ENCODE measurements at places on chromosomes 12 and 14.

DNA sequence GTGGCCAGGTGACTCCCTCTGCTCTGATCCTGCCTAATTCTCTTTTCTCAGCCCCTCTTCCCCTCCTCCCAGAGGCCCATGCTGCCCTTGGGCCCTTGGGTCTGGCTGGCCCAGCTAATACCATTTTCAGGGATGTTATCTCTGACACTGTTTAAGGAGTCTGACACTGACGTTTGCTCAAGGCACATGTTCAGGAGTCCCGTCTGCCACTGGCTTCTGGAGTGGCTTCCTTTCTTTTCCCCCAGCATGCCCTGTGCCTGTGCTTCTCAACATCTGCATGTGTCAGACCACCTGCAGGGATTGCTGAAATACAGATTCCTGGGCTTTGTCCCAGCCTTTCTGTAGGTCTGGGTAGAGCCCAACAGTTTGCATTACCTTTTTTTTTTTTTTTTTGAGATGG lies 128.9 kb downstream of the BCL11B start:
- DNase-seq, result no peak

DNA sequence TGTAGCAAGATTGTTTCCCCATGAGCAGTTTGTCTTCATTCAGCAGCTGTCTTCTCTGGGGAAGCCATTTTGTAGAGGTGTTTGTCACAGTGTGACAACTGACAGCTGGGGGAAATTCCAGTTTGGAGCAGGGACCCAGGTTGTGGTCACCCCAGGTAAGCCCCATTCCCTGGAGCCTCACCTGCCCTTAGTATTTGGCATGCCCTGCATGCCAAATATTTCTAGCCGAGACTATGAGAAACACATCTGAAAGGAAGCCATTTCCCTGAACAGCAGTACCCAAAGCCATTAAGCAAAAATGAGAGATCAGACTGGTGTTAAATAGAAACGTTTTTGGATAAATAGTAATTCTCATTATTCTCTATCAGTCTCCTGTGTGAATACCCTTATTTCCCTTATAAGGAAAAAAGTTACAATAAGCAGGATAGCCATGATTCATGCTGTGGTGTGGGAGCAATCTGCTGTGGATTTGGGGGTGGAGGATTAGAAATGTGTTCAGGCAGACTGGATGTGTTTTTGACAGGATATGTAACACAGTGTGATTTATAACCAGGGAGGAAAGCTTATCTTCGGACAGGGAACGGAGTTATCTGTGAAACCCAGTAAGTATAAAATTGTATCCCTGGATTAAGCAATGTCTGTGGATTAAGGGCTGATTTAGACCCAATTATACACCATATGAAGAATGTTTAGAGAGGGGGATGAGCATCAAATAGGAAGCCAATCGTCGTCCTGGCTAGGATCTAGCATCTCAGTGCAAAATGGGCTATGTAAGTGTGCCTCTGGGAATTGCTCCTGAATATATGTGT lies 68.9 kb downstream of the DAD1 start:
- DNase-seq, result no peak

- peak; percentile 31 for DNase-seq
Observed at GRCh38 chr12:67792185-67792584, 143.6 kb downstream of the DYRK2 start.

GRCh38 chr14:55136885-55137786 lies 8.1 kb downstream of the LGALS3 start:
- DNase-seq, result no peak

DNA sequence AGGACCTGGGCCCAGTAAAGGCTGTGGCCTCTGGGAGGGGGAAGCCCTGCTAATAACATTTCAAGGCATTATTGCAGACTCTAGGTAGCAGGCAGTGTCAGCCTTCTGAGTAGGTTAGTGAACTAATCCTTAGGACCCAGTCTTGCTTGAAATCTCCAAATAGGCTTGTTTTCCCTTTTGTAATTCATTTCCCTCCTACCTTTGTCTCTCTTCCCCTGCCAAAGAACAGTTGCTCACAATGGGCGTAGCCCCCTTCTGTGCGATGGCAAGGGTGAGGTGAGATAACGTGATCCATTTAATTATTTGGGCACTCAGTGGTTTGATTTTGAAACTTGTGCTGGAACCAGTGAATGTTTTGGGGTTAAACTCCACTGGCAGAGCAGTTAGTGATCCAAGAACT lies 10.9 kb downstream of the PELI2 start:
- DNase-seq, result no peak

DNA sequence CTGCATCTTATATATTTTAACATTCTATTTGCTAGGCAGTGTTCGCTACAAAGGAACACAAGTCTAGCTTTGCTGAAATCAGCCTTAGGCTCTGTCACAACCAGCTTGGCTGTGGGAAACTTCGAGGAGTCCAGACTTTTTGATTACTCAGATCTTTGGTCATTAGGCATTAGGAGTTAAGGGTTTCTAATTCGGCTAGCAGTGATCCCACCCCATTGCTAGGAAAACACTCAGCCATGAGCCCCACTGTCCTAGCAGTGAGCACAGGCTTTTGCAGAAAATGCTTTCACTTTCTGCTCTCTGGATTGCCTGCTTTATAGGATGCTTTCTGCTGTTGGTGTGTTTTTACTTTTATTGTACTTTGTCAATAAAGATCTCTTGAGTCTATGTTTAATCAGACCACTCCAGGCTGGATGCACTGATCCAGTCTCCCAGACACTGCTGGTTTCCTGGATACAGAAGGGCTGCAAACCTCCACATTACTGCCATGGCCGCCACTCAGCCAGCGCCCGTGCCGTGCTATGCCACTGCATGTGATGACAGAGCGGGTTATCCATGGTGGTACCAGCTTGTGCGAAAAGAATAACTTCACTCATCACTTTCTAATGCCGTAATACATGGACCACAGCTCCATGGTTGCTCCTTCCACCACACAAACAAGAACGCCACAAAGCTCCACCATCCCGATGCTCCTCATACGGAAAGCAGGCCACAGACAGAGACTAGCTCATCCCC lies 41.0 kb upstream of the PYGL start:
- DNase-seq, result no peak

DNA sequence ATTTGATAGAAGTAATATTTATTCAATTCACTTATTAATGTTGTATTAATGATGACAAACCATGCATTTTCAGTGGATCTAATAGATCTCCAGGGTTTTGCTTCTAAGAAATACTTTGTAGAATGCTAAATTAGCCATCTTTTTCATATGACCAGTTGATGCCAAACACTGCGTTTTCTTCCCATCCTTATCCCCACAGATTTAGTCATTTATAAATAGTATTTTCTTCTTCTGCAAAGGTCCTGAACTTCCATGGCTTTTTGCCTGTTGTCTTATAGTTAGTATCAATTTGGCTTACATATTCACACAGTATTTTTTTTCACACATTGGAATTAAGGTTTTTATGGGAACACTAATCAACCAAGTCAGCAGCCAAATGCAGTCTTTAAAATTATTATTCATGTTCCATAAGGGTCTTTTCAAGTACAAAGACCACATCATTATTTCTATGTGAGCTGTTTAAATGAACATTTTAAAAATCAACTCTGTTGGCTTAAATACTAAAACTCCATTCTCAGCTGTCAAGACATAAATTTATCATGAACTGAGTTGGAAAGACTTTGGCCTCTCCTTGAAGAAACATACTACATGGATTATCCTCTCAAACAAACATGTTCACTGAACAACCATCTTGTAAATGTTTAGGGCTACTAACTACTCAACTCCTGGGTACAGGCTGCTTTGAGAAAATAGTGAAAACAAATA lies 1278.4 kb upstream of the FLRT2 start:
- DNase-seq, result no peak

- DNase-seq, result no peak
Observed at GRCh38 chr12:111699962-111700361, 14.1 kb downstream of the ACAD10 start.

GRCh38 chr12:19483727-19484126 lies 44.4 kb downstream of the AEBP2 start:
- no peak for DNase-seq
